RPMI7951 (cell line): ENCODE measurements at places on chromosomes 1 and 21.

- DNase-seq: no peak
These were observed 9.0 kb downstream of the TMEM269 start for GRCh38 chr1:42793824-42794223.

GRCh38 chr1:181513786-181514297, 30.5 kb downstream of the CACNA1E start:
- DNase-seq: no peak

GRCh38 chr1:36224537-36225282, 467 bp downstream of the THRAP3 start:
- peak; percentile 89 for DNase-seq

GRCh38 chr1:68819190-68819829, 322.4 kb upstream of the DEPDC1 start:
- DNase-seq: no peak

- no peak for DNase-seq
These were observed 3.3 kb downstream of the PTPRC start for GRCh38 chr1:198641966-198642668.

GRCh38 chr21:46477765-46478164, 19.1 kb downstream of the DIP2A start:
- no peak for DNase-seq

GRCh38 chr21:37342046-37342632, 24.4 kb upstream of the DYRK1A start:
- DNase-seq: peak; percentile 22
